ENCODE measurements at places on chromosomes 3 and 15.

GRCh38 chr3:147906285-147906684, 497.1 kb downstream of the ZIC1 start:
- ATAC-seq: no peak

- ATAC-seq: no peak
Measured at GRCh38 chr3:32583708-32584107, 13.1 kb upstream of the DYNC1LI1 start.

GRCh38 chr3:115187149-115187757, 40.2 kb upstream of the ZBTB20 start:
- peak; percentile 56 for ATAC-seq

GRCh38 chr15:68275165-68275746, 2.3 kb upstream of the FEM1B start:
- no peak for ATAC-seq

DNA sequence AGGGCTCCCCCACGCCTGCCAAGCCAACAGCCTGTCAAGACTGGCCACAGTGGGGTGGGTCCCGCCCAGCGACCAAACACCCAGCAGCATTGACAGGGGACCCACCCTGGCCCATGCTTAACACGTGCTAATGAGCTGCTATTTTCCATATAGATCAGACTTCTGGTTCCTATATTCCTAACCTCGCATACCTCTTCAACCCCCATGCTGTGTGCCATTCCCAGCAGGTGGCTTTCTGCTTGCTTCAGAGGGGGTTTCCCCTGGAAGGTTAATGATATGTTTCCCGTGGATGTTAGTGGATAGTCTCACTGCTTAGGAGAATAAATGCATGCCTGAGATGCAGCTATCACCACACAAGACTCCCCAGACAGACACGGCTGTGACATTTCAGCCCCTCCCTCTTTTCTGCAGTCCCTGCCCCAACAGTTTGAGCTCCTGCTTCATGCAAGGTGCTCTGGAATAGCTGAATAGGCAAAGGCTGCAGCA, 37.9 kb upstream of the MGLL start:
- ATAC-seq: no peak

- no peak for ATAC-seq
Measured at GRCh38 chr3:65935724-65936123, 103.0 kb downstream of the MAGI1 start.

- ATAC-seq: no peak
Measured at GRCh38 chr15:68561171-68561900, 17.5 kb upstream of the CORO2B start.

- no peak for ATAC-seq
Measured at GRCh38 chr3:182490596-182491491, 302.5 kb upstream of the ATP11B start.

GRCh38 chr3:140441006-140441405, 236.9 kb upstream of the TRIM42 start:
- no peak for ATAC-seq

- no peak for ATAC-seq
Measured at GRCh38 chr3:27557411-27557810, 73.2 kb upstream of the SLC4A7 start.

GRCh38 chr3:173287361-173287760, 110.2 kb upstream of the NLGN1 start:
- no peak for ATAC-seq
